Lung (tissue), 17 donors: ENCODE measurements at places on chromosomes 1 and 21. TPM values are rescaled to one million over a fixed set of nuclear protein-coding genes. Genes with fewer than 3 reads are reported as not detected.

GRCh38 chr1:199867601-199868000 is 159.9 kb upstream of the NR5A2 start:
- H3K4me3 ChIP-seq = no peak overlapping the region
- DNase-seq = no peak
- H3K27ac ChIP-seq = no peak overlapping the region
- H3K36me3 ChIP-seq = no peaks in the 10 kb centered on the region
- H3K4me1 ChIP-seq = no peaks in the 10 kb centered on the region

GRCh38 chr1:181152892-181153633 is 64.6 kb downstream of the IER5 start:
- no peaks in the 10 kb centered on the region for H3K36me3 ChIP-seq
- H3K4me1 ChIP-seq = peaks cover 29% of the 10 kb centered on the region
- H3K27me3 ChIP-seq = no peaks in the 10 kb centered on the region

GRCh38 chr1:37157634-37158033 is 123.3 kb upstream of the GRIK3 start:
- no peaks in the 10 kb centered on the region for H3K4me1 ChIP-seq
- no peaks in the 10 kb centered on the region for H3K27me3 ChIP-seq
- no peak overlapping the region for H3K4me3 ChIP-seq
- no peak overlapping the region for H3K27ac ChIP-seq
- no peak for DNase-seq
- H3K36me3 ChIP-seq = no peaks in the 10 kb centered on the region

GRCh38 chr1:1308756-1309250 is 406 bp downstream of the PUSL1 start:
- H3K27ac ChIP-seq = peak overlapping the region; percentile 90
- no peak for DNase-seq
- H3K4me1 ChIP-seq = peaks cover 17% of the 10 kb centered on the region
- peak overlapping the region; percentile 79 for H3K4me3 ChIP-seq

Gene VAMP4
- 20.9 TPM for total RNA-seq
